ENCODE measurements at places on chromosomes 7 and 10.

DNA sequence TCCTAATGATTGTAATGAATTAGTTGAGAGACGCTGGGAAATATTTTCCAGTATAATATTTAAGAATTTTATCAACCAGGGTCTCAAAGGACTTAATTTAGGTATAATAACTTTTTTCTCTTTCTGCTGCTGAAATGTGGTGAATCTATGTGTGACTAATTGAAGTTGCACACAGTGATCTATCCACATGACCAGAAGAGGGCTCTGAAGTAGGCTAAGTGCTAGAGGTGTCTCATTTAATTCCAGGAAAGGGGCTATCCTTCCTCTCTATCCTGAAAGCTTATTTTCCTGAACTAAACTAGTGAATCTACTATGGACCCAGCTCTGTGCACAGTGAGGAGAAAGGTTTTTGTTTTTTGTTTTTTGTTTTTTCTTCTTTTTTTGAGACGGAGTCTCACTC lies 294.4 kb upstream of the MYO3A start:
- no peaks in the 10 kb centered on the region for H3K27me3 ChIP-seq
- no peaks in the 10 kb centered on the region for H3K36me3 ChIP-seq
- no peak for DNase-seq
- no peaks in the 10 kb centered on the region for H3K4me1 ChIP-seq
- H3K27ac ChIP-seq = no peak overlapping the region

- H3K4me3 ChIP-seq = no peak overlapping the region
- H3K36me3 ChIP-seq = no peaks in the 10 kb centered on the region
- H3K4me1 ChIP-seq = peaks cover 2% of the 10 kb centered on the region
- H3K27ac ChIP-seq = no peak overlapping the region
- no peak for DNase-seq
Observed at GRCh38 chr7:89238156-89238555, 442.6 kb upstream of the TEX47 start.

DNA sequence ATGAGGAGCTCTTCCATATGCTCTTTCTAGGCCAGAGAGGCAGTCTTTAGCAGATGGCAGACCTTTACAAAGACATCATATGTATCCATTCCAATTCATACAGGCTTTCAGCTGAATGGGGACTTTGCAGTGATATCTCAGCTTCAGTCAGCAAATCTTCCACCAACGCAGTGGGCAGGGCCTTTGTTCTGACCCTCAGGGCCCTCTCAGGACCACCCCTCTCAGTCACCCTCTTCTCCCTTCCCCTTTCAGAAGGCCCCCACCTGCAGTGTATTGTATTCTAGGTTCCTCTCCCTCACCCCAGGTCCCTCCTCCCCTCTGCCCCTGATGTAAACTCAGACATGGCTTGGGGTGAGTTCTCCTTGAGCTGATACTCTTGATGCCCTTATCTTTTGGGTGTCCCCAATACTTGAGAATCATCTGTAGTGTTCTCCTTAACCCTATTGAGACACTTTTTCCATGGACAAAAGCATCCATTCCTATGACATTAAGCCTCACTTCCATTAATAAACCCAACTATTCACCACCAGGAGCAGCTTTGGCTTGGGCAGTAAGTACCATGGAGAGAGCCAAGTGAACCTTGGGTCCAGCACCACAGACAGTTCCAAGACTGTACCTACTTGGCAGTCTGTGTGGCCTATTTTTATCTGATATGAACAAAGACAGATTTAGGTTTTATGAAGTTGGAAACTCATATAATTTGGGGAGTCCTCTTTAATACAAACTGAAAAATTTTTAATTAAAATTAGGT lies 62.7 kb downstream of the ADCYAP1R1 start:
- H3K4me3 ChIP-seq = no peak overlapping the region
- DNase-seq = no peak
- no peaks in the 10 kb centered on the region for H3K36me3 ChIP-seq
- H3K4me1 ChIP-seq = no peaks in the 10 kb centered on the region
- H3K27ac ChIP-seq = no peak overlapping the region

- H3K36me3 ChIP-seq = no peaks in the 10 kb centered on the region
- H3K27me3 ChIP-seq = no peaks in the 10 kb centered on the region
- H3K4me3 ChIP-seq = no peak overlapping the region
- no peaks in the 10 kb centered on the region for H3K4me1 ChIP-seq
- DNase-seq = no peak
- H3K27ac ChIP-seq = no peak overlapping the region
Observed at GRCh38 chr10:118238573-118239235, 103.4 kb downstream of the FAM204A start.

DNA sequence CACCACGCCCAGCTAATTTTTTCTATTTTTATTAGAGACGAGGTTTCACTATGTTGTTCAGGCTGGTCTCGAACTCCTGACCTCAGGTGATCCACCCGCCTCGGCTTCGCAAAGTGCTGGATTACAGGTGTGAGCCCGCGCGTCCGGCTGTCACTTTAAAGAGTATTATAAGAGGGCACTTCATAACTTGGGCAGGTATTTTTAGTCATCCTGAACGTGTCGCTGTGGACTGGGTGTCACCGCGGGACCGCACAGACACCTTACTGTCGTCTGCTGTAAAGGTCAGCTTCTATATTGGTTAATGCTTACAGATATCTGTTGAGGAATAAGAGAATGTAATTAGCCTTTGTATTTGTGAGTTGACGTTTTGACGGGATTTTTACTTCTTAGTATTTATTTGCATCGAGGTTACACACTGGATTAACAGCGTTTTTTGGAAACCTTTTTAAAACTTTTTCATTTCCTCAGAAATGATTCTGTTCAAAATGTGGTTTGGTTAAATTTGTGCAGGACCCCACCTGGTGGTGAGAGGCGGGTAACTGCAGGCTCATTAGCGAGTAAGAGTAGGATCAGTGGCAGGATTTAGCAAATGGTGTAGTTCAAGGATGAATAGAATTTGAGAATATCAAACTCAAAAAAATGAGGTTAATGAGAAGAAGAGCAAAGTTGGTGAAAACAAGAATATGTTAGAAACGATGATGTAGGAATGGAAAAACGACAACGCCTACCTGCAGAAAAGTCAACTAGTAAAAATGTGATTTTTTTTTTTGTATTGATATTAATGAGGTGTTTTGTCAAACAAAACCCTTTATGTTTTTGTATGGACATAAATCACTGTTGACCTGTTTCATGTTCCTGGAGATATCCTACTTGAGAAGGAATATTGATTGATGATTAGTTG lies 3.2 kb downstream of the DNAJB6 start:
- no peak overlapping the region for H3K4me3 ChIP-seq
- no peak overlapping the region for H3K27ac ChIP-seq
- H3K27me3 ChIP-seq = no peaks in the 10 kb centered on the region
- peak; percentile 52 for DNase-seq
- H3K4me1 ChIP-seq = peaks cover 24% of the 10 kb centered on the region
- H3K36me3 ChIP-seq = no peaks in the 10 kb centered on the region

- no peaks in the 10 kb centered on the region for H3K36me3 ChIP-seq
- H3K27me3 ChIP-seq = no peaks in the 10 kb centered on the region
- no peaks in the 10 kb centered on the region for H3K4me1 ChIP-seq
- H3K4me3 ChIP-seq = no peak overlapping the region
- H3K27ac ChIP-seq = no peak overlapping the region
- no peak for DNase-seq
Observed at GRCh38 chr7:110168010-110168409, 922.9 kb upstream of the LRRN3 start.

DNA sequence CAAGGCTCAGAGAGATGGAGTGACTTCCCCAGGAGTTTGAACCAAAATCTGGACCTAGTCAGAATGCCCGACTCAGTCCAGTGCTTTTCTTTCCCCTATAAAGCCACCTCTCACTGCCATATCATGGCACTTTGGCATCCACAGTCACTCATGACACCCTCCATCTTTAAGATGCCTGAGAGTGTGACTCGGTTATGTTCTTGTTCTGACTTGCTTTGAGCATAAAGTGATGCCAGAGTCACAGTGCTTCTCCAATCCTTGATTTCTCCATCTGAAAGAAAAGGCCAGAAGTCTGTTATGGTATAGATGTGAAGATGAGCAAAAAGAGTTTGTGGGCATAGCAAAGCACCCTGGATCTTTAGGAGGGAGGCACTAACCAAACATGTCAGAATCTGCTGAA lies 538.1 kb downstream of the SORCS1 start:
- H3K4me3 ChIP-seq = no peak overlapping the region
- no peaks in the 10 kb centered on the region for H3K27me3 ChIP-seq
- H3K27ac ChIP-seq = no peak overlapping the region
- H3K36me3 ChIP-seq = no peaks in the 10 kb centered on the region
- DNase-seq = no peak

GRCh38 chr10:14683256-14683655 lies 91.4 kb downstream of the FAM107B start:
- no peaks in the 10 kb centered on the region for H3K27me3 ChIP-seq
- no peaks in the 10 kb centered on the region for H3K36me3 ChIP-seq
- no peak for DNase-seq
- no peak overlapping the region for H3K27ac ChIP-seq
- no peaks in the 10 kb centered on the region for H3K4me1 ChIP-seq
- no peak overlapping the region for H3K4me3 ChIP-seq

All from ovary (tissue), 10 donors.